ENCODE measurements at places on chromosomes 4 and X.

- DNase-seq, result no peak
Measured at GRCh38 chrX:13064599-13065143, 20.3 kb upstream of the FAM9C start.

DNA sequence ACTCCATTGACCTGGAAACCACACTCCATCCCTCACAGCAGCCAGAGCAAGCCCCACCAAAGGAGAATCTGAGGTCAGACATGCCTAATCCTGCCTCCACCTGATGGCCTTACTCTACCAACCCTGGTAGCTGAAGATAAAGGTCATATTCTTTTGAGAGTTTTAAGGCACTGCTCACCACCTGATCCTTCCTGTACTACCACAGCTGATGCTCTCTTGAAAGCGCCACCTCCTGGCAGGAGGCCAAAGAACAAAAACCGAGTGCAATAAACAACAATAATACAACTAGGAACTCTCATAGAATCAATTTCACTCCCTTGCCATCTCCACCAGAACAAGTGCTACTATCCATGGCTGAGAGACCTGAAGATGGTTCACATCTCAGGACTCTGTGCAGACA is 301.6 kb downstream of the NAF1 start:
- DNase-seq, result no peak

DNA sequence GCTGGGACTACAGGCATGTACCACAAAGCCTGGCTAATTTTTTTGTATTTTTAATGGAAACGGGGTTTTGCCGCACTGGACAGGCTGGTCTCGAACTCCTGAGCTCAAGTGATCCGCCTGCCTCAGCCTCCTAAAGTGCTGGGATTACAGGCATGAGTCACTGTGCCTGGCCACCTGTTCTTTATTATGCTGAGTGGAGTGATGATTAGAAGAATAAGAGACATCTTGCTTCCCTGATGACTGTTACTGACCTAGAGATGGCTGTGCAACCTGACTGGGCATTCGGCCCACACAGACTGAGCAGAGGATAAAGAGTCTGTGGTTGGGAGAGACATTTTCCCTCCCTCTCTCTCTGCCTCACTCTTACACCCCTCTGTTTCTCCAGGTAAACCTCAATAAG is 56.7 kb downstream of the SPINK2 start:
- DNase-seq, result no peak

DNA sequence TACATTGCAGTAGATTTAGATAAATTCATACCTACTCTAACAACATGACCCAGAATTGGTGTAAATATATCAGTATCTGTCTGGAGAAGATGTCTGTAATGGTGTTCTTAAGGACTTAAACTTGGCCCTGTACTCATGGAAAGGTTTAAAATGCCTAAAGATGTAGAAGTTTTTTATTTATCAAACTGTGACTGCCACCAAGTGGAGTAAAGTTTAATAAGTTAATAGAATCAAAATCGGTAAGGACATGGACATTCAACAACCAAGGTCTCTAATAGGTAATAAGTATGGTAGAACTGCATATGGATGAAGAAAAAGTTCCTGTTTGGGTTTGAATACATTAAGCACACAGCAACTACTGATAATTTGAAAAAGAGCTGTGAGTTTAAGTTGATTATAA is 474.0 kb upstream of the NDST3 start:
- DNase-seq, result no peak

DNA sequence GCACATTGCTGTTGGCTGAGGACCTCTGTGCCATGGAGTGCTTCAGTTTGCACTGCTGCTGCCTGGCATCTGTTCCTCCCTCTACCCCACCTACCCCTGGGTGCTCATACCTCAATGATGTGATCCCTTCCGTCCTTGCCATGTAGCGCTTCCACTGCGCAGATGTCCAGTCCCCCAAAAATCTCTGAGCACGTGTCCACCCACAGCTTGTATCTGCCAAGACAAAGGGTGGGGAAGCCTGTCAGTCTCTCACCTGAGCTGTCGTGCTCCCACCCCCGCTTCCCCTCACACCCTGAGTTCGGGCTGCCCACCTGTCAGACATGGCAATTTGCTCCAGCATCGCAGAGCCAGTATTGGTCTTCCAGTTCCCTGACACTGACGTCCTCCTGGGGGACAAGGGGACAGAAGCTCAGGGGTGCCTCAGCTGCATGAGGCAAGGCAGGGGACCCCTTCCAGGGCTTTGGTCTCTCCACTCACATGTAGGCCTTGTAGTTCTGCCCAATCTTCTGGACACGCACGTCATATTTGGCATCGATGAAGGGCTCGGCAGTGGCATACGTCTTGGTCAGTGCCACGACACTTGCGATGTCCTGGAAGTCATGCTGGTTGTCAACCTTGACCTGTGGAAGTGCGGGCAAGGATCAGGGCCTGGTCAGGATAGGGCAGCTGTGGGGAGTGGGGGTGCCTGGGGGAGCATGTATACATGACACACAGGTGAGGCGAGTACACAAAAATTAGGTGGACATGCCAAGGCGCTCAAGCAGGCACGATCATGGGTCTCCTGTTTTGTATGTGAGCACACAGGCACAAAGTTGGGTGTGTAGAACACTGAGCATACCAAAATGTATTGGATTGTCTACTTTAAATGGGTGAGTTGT is 6.0 kb upstream of the TIMP1 start:
- no peak for DNase-seq

DNA sequence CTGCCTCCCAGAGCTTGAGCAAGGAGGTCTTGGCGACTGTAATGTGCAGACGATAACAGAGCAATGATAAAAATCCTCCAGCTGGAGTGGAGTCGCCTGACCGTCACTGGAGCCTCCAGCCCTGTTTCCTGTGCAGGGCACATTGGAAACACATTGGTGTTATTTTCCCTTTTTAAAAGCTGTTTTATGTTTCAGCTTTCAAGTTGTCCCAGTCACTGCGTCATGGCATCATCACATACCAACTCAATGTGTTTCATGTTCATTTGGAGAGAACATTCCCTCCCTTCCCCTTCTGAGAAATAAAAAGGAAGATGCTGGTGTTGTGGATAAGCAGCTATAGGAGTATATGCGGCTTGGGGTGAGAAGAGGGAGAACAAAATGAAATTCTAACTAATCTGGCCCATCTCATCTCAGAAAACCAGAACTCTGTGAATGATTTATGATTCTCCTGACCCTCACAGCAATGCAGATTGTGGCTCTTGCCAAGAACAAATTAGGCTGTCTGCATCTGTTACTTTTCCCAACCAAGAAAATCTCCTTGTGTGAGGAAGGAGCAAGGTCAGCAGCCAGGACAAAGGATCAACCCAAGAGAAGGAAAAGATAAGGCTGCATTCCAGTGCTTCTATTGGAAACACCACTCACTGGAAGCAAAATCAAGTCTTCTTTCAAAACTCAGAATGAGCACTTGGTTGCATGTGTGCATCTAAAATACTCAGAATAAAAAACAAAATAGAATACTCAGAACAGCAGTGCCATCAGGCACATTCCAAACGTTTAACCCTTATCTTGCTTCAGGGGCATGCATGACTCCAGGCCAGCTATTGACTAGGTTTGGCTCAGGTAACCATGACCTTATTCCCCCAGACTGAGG is 134.4 kb downstream of the RASL11B start:
- DNase-seq, result no peak

- DNase-seq, result no peak
Measured at GRCh38 chr4:69970071-69970470, 4.5 kb upstream of the CSN2 start.

DNA sequence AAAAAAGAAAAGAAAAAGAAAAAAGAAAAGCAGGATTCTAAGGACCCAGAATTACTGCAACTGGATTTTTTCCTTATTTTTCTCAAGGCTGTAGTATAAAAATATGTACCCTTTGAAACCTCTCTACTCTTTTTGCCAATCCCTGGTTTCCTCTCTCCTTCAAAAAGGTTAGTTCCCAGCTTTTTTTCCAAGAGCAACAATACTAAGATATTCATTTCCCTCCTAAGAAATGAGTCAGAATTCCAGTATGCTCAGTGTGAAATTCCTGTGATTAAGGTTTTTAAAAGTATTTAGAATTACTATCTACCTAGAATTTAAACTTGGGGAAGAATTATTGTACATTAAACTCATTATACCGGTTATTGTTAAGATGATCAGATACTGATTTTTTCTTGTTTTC is 22.0 kb downstream of the SMIM14 start:
- no peak for DNase-seq

DNA sequence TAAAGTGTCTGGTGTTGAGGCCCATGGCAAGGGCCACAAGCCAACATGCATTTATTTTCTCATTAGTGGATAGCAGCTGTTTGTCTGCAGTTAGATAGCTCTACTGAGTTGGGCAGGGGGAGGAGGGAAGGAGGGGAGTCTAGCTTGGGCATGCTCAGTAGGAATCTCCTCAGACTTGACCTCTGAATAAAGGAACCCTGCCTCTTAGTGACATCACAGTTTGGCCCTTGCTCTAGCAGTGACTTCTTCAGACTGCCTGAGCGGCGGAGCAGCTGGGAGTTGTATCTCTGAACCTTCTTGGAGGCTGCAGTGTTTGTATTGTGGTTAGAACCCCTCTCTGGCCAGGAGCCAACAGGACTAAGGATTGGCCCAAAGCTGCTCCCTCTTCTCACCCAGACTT is 57.4 kb downstream of the BCORL1 start:
- DNase-seq, result no peak

DNA sequence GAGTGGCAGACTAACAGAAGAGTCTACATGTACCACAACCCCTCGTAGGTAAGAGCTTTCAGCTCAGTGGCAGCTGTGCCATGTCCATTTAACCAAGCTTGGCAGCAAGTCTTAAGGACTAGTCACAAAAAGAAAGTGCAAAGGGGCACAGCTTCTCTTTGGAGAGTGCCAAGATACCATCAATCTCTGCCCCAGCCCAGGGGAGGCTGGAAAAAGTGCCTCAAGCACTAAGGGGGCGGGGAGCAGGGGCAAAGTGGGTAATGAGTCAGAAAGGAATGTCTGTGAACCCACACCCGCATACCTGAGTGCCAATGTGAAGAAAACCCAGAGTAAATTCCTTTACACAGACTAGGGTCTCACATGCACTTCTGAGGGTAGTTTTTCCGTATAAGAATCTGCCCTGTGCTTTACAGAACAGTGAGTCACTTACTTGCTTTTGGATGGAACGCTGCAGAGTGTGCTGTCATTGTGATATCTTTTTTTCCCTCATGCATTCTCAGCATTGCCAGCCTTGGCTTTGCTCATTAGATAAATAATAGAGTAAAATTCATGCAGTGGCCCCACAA is 219.8 kb downstream of the ZNF674 start:
- no peak for DNase-seq

DNA sequence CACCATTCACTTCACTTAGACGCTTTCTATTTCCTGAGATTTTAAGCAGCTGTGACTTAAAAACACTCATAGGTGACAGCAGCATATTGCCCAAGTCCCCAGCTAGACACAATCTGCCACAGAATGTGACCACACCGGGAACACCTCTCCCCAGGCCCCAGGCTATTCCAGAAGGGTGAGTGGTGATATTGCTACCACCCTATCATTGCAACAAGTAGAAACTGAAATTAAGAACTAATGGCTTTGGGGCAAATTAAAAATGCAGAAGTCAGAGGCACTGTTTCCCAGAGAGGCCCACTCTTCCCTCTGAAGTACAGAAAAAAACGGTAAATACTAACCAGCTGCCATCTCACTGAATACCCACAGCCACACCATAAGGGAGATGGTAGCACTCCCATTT is 35.0 kb downstream of the QDPR start:
- DNase-seq, result no peak
